ENCODE measurements at places on chromosomes 11 and 22. TPM values are rescaled to one million over a fixed set of nuclear protein-coding genes. Genes with fewer than 3 reads are reported as not detected.

OR56B1 gene
- 0.16 TPM for total RNA-seq

MOV10L1 gene
- not detected for total RNA-seq

VWA5A gene
- 8.6 TPM for total RNA-seq

FERMT3 gene
- total RNA-seq = 182 TPM

MED17 gene
- 28.6 TPM for total RNA-seq

DNAL4 gene
- total RNA-seq = 7.4 TPM

OR52N1 gene
- total RNA-seq = not detected

TH gene
- not detected for total RNA-seq

ANO5 gene
- total RNA-seq = 0.02 TPM

VWCE gene
- total RNA-seq = 5.2 TPM

RASSF10 gene
- not detected for total RNA-seq

SSH3 gene
- 6.0 TPM for total RNA-seq

CLDN5 gene
- total RNA-seq = not detected

TRIM34 gene
- total RNA-seq = 10.4 TPM

C1QTNF5 gene
- not detected for total RNA-seq

CATSPER1 gene
- total RNA-seq = not detected

ALDH3B2 gene
- total RNA-seq = not detected

RFPL3 gene
- total RNA-seq = not detected

PUS3 gene
- 14.3 TPM for total RNA-seq

TRIM66 gene
- 18.3 TPM for total RNA-seq

PCSK7 gene
- 95.0 TPM for total RNA-seq

C22orf31 gene
- total RNA-seq = not detected

GUCY1A2 gene
- not detected for total RNA-seq

IL18 gene
- not detected for total RNA-seq

MORC2 gene
- 24.0 TPM for total RNA-seq

CHCHD10 gene
- 131 TPM for total RNA-seq

CD82 gene
- total RNA-seq = 272 TPM

UPB1 gene
- 0.16 TPM for total RNA-seq

VSIG10L2 gene
- total RNA-seq = not detected

SMTNL1 gene
- total RNA-seq = not detected

OR4D5 gene
- not detected for total RNA-seq

OR5B21 gene
- total RNA-seq = not detected

RIMBP3C gene
- total RNA-seq = 0.18 TPM

OR5P2 gene
- total RNA-seq = not detected

GAL3ST3 gene
- total RNA-seq = 0.69 TPM
